Activated CD4-positive, alpha-beta T cell treated with anti-CD3 and anti-CD28 coated beads, Interleukin-2, amount 10 ng/mL, durations not matched to agents 7 days and 5 days (primary cell): ENCODE measurements at places on chromosomes 12 and 14.

DNA sequence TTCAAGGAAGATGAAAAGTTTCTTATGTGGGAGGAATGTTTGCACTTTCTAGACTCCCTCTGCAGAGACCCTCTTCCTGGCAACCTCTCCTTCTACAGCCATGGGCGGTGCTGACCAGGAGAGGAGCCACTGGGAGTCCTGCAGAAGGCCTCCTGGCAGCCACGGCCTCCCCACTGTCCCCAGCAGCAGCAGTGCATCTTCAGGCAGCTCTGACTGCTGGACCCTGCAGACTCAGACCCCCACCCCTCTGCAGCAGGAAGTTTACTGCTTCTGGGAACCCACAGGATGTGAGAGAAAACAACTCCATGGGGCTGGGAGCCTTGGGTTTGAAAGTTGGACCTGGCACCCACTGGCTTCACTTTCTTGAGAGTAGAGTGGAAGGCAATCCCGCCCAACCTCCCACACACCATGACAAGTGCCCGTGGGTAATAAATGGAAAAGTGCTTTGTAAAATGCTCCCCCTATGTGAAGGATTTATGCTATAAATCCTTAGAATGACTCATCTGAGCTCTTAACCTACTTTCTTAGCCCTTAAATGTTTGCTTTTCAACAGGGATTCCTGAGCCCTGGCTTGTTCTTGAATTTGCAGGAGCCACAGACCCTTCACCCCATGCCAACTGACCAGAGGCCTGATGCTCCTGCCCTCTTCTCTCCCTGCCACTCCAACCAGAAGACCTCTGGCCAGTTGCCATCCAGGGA lies 37.5 kb upstream of the DDX11 start:
- no peak for DNase-seq

DNA sequence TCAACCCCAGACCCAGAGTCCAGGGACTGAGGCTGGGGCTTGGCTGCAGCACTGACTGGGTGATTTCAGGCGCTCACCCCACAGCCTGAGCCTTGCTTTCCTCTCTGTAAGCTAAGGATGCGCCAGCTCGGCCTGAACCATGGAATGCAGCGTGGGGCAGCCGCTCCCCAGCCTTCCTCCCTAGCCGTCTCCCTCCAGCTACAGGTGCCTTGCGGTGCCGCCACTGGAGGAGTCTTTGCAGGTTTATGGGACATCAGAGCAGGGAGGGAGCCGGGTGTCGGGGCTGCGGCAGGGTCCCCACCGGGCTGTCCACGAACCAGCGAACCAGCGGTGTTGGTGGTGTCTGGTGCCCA lies 19.4 kb downstream of the PPP2R5C start:
- DNase-seq, result no peak

DNA sequence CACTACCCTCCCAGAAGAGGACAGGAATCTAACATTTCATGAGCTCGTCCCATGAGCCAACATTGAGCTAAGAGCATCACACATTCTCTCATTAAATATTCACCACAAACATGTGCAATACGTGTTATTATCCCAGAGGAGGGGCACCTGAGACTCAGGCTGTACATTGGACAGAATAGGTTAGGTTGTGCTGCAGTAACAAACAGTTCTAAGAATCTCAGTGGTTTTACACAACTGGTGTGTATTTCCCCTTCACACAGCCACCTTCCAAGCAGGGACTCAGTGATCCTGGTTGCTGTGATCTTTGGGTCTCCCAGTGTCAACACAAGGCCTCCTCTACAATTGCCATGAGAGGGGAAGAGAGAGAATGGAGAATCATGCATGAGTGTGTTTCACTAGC lies 15.0 kb upstream of the ACTN1 start:
- DNase-seq, result no peak

GRCh38 chr14:36091096-36091495 lies 85.4 kb downstream of the PTCSC3 start:
- no peak for DNase-seq

GRCh38 chr14:98328496-98328895 lies 943.5 kb downstream of the BCL11B start:
- DNase-seq, result no peak

- DNase-seq, result no peak
Observed at GRCh38 chr14:64554556-64554955, 4.8 kb downstream of the PPP1R36 start.

GRCh38 chr12:94621662-94622359 lies 28.5 kb downstream of the TMCC3 start:
- peak; percentile 51 for DNase-seq

DNA sequence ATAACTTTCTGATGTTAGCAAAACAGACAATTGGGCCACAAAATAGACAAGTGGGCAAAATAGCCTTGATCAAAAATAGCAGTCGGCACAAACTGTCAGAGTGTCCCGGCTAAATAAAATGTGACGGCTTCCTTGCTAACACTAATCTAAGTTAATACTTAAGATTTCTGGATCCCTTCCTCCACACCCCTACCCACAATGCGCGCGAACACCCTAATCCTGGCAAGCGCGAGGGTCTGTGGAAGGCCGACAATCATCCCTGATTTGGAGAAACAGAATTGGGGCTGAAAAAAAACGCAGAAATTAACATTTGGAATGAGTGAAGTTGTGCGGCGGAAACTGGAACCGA lies 489 bp downstream of the CEP290 start:
- no peak for DNase-seq

DNA sequence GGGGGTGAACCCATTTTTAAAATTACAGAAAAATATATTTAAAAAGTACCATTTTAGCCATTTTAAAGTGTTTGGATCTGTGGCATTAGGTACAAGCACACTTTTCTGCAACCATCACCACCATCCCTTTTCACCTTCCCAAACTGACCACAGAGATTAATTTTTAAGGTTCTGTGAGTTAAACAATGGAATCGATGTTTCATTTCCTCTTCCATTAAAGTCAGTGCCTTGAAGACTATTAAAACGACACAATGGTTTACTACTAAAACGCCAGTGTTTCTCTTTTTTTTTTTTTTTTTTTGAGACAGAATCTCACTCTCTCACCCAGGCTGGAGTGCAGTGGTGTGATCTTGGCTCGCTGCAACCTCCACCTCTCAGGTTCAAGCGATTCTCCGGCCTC lies 78.1 kb upstream of the GPR68 start:
- no peak for DNase-seq
